Kidney (tissue), 22 donors: ENCODE measurements at places on chromosomes 6 and 20. TPM values are rescaled to one million over a fixed set of nuclear protein-coding genes. Genes with fewer than 3 reads are reported as not detected.

Gene HUS1B
- total RNA-seq = 1.2 TPM

Gene CCN6
- total RNA-seq = 6.7 TPM

Gene FHL5
- 34.5 TPM for total RNA-seq

Gene GLP1R
- total RNA-seq = 0.22 TPM

Gene SYNCRIP
- 109 TPM for total RNA-seq

Gene PTK6
- total RNA-seq = 1.1 TPM

Gene PROKR2
- total RNA-seq = not detected

GRCh38 chr6:40417031-40417430 is 170.1 kb downstream of the LRFN2 start:
- no peak overlapping the region for H3K4me3 ChIP-seq
- no peaks in the 10 kb centered on the region for H3K4me1 ChIP-seq
- H3K27me3 ChIP-seq = no peaks in the 10 kb centered on the region
- no peak overlapping the region for H3K27ac ChIP-seq

GRCh38 chr6:113377362-113377942 is 479.7 kb upstream of the MARCKS start:
- no peaks in the 10 kb centered on the region for H3K36me3 ChIP-seq
- H3K27ac ChIP-seq = no peak overlapping the region
- no peaks in the 10 kb centered on the region for H3K27me3 ChIP-seq
- DNase-seq = no peak

GRCh38 chr6:11210386-11211138 is 21.9 kb downstream of the NEDD9 start:
- H3K4me3 ChIP-seq = no peak overlapping the region
- H3K4me1 ChIP-seq = peaks cover 46% of the 10 kb centered on the region
- peak overlapping the region; percentile 35 for H3K27ac ChIP-seq
- no peak for DNase-seq
- H3K27me3 ChIP-seq = no peaks in the 10 kb centered on the region

DNA sequence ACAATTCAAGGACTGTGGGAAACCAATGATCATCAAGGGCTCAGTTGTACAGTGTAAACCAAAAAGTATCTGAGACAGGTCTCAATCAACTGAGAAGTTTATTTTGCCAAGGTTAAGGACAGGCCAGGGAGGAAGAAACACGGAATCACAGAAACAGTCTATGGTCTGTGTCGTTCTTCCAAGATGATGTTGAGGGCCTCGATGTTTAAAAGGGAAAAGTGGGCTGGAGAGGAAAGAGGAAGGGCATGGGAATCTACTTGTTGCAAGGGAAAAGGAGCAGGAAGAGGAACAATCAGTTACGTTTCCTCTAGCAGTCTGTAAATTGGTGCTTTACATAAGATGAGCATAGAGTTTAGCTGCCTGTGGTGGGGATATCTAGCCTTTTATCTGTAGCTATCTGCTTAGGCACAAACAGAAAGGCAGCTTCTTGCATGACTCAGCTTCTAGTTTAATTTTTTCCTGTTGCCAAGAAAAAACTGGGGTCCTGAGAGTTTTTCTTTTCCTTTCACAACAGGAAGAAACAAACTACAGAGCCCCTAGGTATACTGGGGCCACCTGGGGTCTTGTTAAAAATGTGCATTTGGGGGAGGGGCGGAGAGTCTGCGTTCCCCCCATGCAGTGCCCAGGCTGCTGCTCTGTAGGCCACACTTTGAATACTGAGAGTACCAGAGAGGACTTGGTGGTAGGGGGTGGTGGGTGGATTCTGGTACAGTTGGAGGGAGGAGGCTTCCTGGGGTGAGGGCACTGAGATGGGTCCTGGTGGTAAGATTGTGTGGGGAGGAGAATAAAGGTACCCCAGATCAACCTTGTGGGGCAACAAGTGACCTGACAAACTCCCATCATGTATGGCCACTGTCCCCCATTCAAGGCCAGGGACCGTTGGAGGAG is 35.3 kb upstream of the EZR start:
- no peak overlapping the region for H3K27ac ChIP-seq
- H3K36me3 ChIP-seq = no peaks in the 10 kb centered on the region
- H3K27me3 ChIP-seq = no peaks in the 10 kb centered on the region
- DNase-seq = no peak

- DNase-seq = no peak
- no peaks in the 10 kb centered on the region for H3K4me1 ChIP-seq
Measured at GRCh38 chr20:47585087-47585747, 83.5 kb downstream of the NCOA3 start.

GRCh38 chr6:150915880-150916265 is 50.4 kb downstream of the MTHFD1L start:
- no peak overlapping the region for H3K27ac ChIP-seq
- H3K4me1 ChIP-seq = no peaks in the 10 kb centered on the region
- H3K27me3 ChIP-seq = no peaks in the 10 kb centered on the region
- no peaks in the 10 kb centered on the region for H3K36me3 ChIP-seq

DNA sequence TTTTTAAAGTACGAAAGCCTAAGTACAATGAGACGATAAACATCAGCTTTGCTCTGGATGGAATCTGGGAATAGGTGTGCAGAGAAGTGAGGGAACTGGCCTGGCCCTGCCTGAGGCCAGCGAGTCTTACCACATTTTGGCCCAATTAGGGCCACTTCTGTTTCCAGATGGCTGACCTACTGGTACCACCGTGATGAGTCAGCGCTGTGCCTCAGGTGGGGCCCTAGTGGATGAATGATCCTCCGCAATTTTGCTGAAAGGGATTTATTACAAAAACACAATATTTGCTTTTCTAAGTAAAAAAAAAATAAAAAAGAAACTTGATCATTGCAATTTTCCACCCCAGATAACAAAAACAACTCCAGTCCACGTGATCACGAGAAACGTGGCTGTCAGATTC is 22.5 kb downstream of the INSM1 start:
- no peaks in the 10 kb centered on the region for H3K4me1 ChIP-seq
- no peak overlapping the region for H3K4me3 ChIP-seq
- no peak for DNase-seq
- no peak overlapping the region for H3K27ac ChIP-seq

GRCh38 chr20:56629464-56630085 is 469 bp downstream of the TFAP2C start:
- no peak overlapping the region for H3K27ac ChIP-seq
- peak overlapping the region; percentile 38 for H3K4me3 ChIP-seq
- no peaks in the 10 kb centered on the region for H3K36me3 ChIP-seq
- no peak for DNase-seq

- H3K4me3 ChIP-seq = no peak overlapping the region
- H3K36me3 ChIP-seq = no peaks in the 10 kb centered on the region
- no peak overlapping the region for H3K27ac ChIP-seq
- no peaks in the 10 kb centered on the region for H3K27me3 ChIP-seq
- H3K4me1 ChIP-seq = no peaks in the 10 kb centered on the region
Measured at GRCh38 chr6:15036690-15037245, 209.1 kb upstream of the JARID2 start.

GRCh38 chr6:101578306-101578705 is 184.8 kb downstream of the GRIK2 start:
- no peaks in the 10 kb centered on the region for H3K36me3 ChIP-seq
- no peak for DNase-seq
- H3K4me3 ChIP-seq = no peak overlapping the region
- H3K27ac ChIP-seq = no peak overlapping the region
- H3K27me3 ChIP-seq = no peaks in the 10 kb centered on the region

DNA sequence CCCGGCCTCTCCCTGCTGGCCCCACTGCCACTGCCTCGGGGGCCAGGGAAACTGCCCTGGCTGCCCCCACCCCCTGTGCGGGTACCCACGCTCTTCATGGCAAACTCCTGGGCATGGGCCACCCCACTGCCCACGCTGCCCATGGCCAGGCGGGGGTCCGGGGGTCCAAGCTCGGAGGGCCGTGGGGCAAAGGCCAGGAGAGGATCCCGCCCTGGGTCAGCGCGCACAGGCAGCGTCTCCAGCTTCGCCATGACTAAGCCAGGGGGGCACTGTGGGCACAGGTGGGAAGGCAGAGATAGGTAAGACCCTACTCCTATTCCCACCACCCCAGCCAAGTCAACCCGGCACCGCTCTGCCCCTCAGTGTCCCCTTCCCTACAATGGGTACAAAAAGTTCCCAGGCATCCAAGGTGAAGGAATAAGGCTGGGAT is 6.4 kb downstream of the LZTS3 start:
- H3K4me3 ChIP-seq = no peak overlapping the region
- no peaks in the 10 kb centered on the region for H3K36me3 ChIP-seq
- H3K27me3 ChIP-seq = no peaks in the 10 kb centered on the region

- H3K36me3 ChIP-seq = no peaks in the 10 kb centered on the region
- no peaks in the 10 kb centered on the region for H3K4me1 ChIP-seq
- DNase-seq = no peak
- no peak within 1 kb of the TSS for H3K4me3 ChIP-seq
Measured at GRCh38 chr20:31440012-31440659, at the start of gene DEFB123. TSS of gene DEFB123 (plus strand) at chr20:31440632. CDS start at chr20:31440699, 67 bp downstream.

- H3K27ac ChIP-seq = no peak overlapping the region
- no peak for DNase-seq
- H3K4me1 ChIP-seq = peaks cover 21% of the 10 kb centered on the region
- no peaks in the 10 kb centered on the region for H3K36me3 ChIP-seq
- H3K27me3 ChIP-seq = no peaks in the 10 kb centered on the region
Measured at GRCh38 chr6:157534134-157534871, 153.3 kb downstream of the ZDHHC14 start.

DNA sequence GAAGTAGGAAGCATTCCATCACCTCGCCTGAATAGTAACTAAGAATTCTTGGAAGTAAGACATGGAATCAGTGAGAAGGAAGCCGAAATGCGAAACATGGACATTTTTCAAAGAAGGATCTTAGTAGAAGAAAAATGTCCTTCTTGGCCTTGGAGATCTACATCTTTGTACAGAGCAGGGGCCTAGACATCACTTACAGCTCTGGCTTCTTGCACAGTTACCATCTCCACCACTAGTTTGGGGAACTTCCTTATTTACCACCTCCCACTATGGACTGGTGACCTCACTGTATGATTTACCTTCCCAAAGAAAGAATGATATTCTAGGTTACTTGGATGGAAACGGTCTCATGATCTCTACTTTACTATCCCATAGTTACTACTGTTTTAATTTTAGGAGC is 15.7 kb downstream of the CASS4 start:
- H3K4me1 ChIP-seq = peaks cover 3% of the 10 kb centered on the region
- no peaks in the 10 kb centered on the region for H3K36me3 ChIP-seq
- no peak overlapping the region for H3K27ac ChIP-seq
- H3K27me3 ChIP-seq = no peaks in the 10 kb centered on the region
- no peak for DNase-seq

DNA sequence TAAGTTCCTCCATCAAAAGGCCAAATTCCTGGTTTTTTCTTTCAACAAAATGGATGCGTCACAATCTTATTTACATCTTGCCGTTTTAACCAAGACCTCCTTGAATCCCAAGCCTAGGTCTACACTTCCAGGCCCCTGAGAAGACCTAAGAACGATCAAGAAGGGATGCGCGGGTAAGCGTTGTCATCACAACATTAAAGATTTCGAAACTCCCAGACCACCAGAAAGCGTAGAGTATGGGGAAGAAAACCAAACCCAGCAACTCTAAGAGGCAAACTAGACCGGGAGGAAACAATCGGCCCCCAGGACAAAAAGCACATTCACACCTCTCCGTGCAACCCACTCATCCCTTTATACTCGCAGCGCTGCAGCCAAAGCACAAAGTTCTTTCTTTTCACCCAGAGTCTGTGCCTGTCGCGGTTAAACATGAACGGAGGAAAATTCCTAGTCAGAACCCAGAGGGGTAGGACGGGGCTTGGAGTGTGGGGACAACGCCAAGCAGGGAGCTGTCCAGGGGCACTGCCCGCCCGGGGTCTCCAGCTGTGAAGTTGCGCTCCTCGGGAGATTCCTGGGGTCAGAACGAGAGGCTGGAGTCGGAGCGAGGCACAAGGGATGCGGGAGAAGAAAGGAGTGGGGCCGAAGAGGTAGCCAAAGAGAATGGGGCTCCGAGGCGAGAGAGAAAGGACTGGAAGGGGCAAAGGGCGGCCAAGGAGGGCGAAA is 725 bp downstream of the OSER1 start:
- peak; percentile 62 for DNase-seq
- peak overlapping the region; percentile 92 for H3K27ac ChIP-seq
- peak overlapping the region; percentile 86 for H3K4me3 ChIP-seq

DNA sequence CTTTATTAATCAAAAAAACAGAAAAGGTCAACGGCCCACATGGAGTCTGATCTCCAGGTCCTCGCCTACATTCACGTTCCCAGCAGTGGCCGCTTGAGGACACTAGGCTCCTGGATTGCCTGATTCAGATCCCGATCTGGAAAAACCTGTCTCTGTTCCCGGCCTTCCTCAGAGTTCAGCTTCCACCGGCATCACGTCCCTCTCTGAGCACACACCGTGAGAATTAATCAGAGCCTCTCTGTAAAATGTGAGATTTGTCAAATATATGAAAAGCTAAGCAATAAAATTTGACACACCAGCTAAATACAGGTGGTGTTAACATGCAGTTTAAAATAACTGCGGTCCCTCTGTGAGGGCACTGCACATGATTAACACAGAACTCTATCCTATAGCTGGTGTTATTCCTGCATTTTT is 122.8 kb upstream of the COL21A1 start:
- DNase-seq = peak; percentile 51
- peak overlapping the region; percentile 59 for H3K27ac ChIP-seq

DNA sequence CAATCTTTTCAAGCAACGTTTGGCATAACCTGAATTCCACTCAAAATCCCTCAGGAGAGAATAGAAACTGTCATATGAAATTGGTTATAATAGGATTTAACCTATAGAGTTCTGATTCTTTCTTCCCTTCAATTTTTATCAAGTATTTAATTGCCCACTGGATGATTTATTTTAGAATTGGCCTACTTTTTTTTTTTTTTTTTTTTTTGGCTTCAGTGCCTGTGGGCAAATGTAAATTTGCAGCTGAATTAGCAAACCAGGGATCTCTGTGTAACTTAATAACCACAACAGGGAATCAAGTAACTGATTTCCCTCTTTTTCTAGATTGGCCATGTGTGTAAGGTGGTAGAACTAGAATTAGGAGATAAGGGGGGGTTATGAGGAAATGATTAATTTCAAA is 157.0 kb downstream of the SOX4 start:
- H3K27me3 ChIP-seq = no peaks in the 10 kb centered on the region
- H3K4me1 ChIP-seq = peaks cover 3% of the 10 kb centered on the region
- DNase-seq = peak; percentile 55
- H3K27ac ChIP-seq = no peak overlapping the region
- no peak overlapping the region for H3K4me3 ChIP-seq

GRCh38 chr6:122790423-122791309 is 1.6 kb downstream of the SMPDL3A start:
- H3K4me1 ChIP-seq = peaks cover 5% of the 10 kb centered on the region
- peak overlapping the region; percentile 92 for H3K27ac ChIP-seq
